Type B pancreatic cell (in vitro differentiated cells): ENCODE measurements at places on chromosomes 16 and 17. TPM values are rescaled to one million over a fixed set of nuclear protein-coding genes. Genes with fewer than 3 reads are reported as not detected.
A peak's percentile ranks its signal among the peaks of the same experiment; 100 is the strongest.

Gene NETO2
- total RNA-seq = 33.6 and 50.3 TPM in 2 replicates

Gene KRTAP2-3
- total RNA-seq = 0.98 TPM in 1 of 2 replicates, not detected in the other

Gene PRAC2
- not detected in 2 replicates for total RNA-seq

Gene STAT5A
- total RNA-seq = 1.6 and 2.0 TPM in 2 replicates

Gene SPNS2
- total RNA-seq = 16.1 and 36.7 TPM in 2 replicates

Gene CTRB2
- total RNA-seq = not detected in 2 replicates

Gene BTBD17
- 5.2 and 5.7 TPM in 2 replicates for total RNA-seq

- no peak for DNase-seq
Measured at GRCh38 chr16:81641395-81642106, 137.5 kb upstream of the PLCG2 start.

- DNase-seq = no peak
Measured at GRCh38 chr17:27336184-27336583, 42.3 kb downstream of the WSB1 start.

- DNase-seq = no peak
Measured at GRCh38 chr17:76333673-76334505, 19.8 kb downstream of the PRPSAP1 start.

DNA sequence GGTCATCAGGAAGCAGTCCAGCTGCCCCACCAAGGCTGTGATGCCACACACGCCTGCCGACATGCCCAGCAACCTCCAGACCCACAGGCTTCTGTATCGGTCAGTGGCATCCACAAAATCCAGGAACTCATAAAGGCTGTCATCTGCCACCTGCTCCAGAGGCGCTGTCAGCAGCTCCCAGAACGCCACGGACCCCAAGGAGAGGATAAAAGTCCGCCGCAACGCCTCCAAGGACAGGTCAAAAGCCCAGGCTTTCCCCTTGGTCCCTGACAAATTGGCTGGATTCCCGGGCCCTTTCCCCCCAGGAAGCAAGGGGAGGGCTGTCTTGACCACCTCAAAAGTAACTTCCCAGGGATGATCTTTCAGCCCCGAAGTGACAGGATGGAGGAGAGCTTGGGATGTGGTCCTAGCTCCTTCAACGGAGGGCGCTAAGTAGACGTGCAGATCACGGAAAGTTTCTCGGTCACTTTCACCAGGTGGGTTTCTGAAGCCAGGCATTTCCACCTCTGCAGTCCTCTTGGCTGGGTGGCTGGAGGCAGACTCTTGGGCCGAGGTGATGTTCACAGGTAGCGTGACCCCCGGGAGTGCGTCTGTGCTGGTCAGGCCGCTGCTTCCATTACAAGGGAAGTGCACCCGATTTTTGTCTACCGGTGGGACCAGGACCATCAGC, 854 bp downstream of the MFSD6L start:
- no peak for DNase-seq

DNA sequence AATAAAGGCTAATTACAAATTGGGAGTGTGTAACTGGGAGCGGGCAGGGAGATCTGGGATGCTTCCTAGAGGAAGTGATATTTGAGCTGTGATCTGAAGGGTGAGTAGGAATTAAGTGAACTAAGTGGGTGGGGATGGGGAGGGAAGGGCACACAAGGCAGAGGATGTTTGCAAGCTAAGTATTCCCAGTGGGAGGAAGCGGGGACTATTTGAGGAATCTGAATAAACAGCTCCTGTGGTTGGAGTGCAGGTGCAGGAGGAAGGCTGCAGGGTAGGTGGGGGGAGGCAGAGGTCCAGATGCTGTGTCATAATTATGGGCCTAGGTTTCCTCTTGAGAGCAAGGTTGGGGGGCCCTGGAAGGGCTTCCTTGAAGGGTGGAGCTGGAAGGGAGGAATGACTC, 102.1 kb upstream of the HS3ST2 start:
- DNase-seq = no peak

DNA sequence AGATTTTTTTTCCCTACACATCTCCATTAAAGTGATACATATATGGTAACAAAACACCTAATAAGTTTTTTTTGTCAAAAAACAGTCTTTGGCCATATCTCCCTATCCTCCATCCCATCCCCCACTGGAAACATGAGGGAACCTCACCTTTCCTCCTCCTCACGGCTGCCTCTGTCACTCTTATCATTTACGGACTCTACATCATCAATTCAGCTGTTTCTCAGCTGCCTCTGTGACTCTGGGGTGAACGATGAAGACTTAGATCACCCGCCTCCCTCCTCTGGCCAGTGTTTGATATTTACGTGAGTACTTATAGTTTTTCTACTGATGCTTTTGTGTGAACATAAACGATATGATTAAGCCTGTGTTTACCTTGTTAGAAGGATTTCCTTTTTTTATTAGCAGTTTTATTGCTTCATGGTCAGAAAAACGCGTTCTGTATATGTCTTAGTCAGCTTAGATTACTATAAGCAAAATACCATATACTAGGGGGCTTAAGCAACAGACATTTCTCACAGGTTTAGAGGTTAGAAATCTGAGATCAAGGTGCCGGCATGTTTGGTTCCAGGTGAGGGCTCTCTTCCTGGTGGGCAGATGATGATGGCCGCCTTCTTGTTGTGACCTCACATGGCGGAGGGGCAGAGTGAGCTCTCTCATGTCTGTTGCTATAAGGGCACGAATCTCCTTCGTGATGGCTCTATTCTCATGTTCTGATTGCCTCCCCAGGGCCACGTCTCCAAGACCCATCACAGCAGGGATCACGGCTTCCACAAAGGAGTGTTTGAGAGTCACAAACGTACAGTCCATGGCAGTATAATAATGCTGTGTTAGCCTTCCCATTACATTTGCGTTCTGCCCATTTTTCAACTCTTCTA, 32.1 kb downstream of the DNAH17 start:
- no peak for DNase-seq

DNA sequence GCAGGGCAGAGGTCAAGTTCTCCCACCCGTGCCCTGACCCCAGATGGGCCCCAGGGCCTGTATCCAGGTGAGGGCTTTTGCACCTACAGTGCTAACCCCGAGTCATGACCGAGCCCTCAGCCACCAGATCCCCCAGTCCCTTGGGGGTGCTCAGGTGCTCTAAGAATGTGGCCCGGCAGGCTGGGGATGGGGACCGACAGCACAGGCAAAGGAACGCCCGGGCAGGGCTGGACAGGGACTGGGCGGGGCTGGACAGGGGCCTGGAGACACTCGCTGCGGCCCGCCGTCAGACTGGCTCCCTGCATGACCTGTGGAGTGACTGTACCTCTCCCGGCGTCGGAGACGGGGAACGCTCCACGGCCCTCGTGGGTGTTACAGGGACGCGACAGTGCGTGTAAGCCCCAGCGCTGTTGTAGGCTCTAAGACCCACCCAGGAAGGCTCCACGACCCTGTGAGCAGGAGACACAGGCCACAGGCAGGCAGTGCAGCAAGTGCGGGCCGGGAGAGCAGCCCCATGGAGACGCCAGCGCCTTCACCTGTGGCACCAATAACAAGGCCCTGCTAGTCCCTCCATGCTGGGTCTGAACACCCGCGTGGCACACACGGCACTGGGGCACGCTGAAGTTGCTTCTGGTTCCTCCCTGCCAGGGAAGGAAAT, 38.8 kb downstream of the CBFA2T3 start:
- DNase-seq = no peak

DNA sequence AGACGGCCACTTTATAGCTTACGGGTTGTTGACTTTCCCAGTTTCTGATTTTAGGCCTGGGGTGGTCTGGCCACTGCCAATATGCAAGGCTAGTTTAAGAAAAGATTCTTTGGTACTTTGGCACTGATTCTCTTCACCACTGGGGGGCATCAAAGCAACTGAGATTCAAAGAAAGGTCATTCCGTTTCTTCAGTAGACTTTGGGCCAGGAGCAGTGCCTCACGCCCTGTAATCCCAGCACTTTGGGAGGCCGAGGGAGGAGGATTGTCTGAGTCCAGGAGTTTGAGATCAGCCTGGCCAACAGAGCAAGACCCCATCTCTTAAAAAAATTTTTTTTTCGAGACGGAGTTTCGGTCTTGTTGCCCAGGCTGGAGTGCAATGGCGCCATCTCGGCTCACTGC, 53.0 kb downstream of the RPA1 start:
- no peak for DNase-seq

DNA sequence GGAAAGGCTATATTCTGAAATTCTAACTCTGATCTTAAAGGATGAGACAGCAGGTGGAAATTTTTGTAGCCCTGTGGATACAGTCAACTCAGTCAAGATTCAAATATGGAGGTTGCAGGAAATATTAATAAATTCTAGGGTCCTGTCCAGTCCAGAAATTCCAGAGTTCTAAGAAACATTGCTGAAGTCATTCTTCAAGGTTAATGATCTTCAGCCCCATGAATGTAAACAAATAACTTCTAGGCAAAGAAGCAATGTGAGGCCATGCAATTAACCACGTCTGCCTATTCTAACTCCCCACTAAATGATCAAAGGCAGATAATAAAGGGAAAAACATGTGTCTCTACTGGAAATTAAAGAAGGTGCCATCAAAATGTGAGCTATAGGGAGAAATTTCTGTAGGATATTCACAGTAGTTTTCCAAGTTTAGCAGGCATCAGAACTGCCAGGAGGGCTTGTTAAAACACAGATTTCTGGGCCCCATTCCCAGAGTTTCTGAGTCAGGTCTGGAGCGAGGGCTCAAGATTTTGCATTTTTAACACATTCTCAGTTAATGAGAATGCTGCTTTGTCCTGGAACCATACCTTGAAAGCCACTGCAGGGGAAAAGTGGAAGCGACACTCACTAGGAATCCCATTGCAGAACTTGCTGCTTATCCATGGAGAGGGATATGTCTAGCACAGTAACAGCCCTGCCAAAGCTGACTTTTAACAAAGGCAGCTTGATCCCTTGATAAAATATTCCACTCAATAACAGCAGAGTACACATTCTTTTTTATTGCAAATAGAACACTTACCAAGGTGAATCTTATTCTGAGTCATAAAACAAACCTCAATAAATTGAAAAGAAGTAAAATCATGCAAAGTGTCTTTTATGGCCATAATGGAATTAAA, 61.8 kb downstream of the DNAH3 start:
- no peak for DNase-seq

GRCh38 chr17:47618410-47618809, 31.3 kb upstream of the KPNB1 start:
- DNase-seq = no peak

DNA sequence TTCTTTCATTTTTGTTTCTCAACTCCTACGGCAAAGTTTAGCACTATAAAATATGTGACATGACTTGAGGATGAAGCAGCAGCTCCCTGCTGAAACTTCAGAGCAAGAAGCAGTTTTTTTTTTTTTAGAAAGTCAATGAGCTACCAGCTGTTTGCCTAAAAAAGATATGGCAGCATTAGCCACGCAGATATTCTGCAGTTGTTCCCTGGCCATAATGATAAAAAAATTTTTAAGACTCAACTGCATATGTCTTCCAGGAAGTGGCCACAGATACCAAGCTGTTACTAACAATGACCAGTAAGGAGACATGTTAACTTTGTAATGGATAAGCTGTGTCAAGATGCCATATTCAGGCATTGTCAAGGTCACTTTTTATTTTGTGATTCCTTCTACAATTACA, 319.6 kb upstream of the CDH11 start:
- no peak for DNase-seq

GRCh38 chr16:2022723-2023091, 3.1 kb downstream of the NPW start:
- DNase-seq = no peak

GRCh38 chr17:30332057-30332542, 1.8 kb downstream of the TMIGD1 start:
- DNase-seq = no peak

DNA sequence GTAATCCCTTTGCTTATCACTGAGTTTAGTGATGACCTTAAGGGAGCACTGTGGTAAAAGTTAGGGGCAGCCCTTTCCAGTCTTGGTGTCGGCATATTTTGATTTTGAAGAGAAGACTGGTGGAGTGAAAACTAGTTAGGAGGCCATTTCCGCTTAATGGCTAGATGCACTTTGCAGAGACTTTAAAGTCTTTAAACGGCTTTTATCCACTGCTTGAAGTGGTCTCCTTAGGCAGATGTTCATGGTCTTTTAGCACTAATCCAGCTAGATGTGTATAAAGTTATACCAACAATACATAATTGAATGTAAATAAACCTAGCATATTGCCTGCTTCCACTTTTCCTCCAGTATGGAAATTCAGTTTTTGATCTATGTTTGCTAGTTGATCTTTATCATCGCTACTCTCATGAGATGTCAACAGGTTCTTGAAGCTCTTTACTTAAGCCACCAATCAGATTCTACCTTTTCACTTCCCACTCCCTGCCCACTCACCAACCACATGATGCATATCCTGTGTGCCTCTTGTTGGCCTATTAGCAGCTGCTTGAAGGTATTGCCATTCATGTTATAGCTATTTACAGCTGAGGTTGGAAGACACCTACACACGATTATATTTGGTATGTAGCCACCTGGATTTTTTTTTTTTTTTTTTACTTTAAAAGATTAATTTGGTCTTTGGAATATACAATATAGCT, 132.0 kb downstream of the NLK start:
- DNase-seq = no peak

- no peak for DNase-seq
Measured at GRCh38 chr17:34222722-34223497, 32.2 kb upstream of the CCL2 start.

DNA sequence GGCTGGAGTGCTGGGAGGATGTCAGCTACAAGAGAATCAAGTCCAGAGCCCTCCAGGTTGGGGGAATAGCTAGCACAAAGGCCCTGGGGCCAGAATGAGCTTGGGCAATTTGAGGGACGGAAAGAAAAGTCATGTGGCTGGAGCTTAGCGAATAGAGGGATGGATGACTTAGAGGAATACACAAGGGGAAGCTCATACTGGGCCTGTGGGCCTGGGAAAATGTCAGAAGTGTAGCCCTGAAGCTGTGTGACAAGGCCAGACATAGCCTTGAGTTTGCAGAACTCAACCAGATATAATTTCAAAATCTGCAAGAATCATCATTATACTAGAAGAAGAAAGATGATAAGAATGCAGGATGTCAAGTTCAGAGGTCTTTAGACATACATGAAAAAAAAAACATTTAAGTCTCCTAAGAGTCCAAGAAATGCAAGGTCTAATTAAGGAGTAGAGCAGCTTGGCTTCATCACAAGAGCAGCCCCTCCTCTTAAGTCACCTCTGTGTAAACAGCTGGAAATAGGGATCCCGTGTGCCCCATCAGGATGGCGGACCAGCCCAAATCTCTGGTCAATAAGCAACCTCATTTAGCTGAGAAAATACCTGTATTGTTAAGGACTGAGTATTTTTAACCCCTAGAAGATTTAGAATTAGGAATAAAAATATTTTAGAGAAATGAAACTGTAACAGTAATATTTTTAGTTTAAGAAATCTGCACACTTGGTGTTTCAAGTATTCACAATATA, 66.6 kb downstream of the ABCC12 start:
- DNase-seq = no peak

GRCh38 chr16:23286131-23286532, 16.0 kb upstream of the SCNN1B start:
- no peak for DNase-seq

DNA sequence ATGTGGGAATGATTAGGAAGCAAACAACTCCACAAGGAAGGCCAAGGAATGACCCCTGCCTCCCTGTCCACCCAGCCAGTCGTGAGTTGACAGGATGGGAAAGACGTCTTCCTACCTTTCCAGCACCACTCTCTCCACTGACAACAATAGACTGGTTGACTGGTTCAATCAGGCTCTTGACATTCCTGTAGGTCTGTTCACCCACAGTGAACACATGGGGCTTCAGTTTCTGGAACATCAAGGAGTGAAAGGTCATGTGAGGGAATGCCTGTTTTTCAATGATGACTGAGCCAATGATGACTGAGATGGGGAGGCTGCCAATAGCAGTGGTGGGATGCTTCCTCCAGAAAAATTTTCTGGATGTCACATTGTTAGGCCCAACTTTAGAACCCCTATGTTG, 9.6 kb downstream of the MYO19 start:
- DNase-seq = peak; percentile 43

- DNase-seq = no peak
Measured at GRCh38 chr17:43787728-43788127, 7.5 kb downstream of the CFAP97D1 start.

GRCh38 chr17:65886315-65887245, 305.4 kb downstream of the CEP112 start:
- DNase-seq = no peak
